Posterior vena cava (tissue), 2 donors: ENCODE measurements at places on chromosomes 4 and X. TPM values are rescaled to one million over a fixed set of nuclear protein-coding genes. Genes with fewer than 3 reads are reported as not detected.

The LRRC66 gene
- 0.65 TPM for total RNA-seq

GRCh38 chr4:52126966-52127365 is 75.9 kb downstream of the SPATA18 start:
- DNase-seq, result no peak

DNA sequence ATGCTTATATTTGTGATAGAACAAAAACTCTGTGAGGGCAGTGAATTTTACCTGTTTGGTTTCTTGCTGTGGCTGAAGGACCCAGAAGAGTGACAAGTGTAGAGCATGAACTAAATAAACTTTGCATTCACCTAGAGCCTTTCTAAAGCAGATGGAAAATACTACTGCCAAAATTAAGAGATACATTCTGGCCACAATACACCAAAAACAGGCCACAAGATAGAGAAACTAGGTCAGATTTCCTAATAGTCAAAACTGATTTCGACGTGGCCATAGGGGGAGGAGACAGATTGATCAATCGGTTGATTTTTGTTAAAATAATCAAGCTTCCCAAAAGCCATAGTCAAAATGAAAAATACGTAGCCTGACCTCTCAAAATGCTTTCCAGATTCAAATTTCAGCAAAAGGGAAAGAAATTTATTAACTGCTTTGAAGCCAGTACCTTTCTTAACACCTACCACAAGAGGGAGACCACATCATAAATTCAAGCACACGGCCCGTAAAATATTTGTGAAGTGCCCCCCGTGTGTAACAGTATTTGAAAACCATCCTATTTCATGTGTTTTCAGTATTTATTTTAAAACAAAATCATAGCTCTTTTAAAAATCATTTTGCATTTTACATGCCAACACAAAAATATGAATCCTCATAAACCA is 132.4 kb downstream of the CORIN start:
- DNase-seq, result no peak

DNA sequence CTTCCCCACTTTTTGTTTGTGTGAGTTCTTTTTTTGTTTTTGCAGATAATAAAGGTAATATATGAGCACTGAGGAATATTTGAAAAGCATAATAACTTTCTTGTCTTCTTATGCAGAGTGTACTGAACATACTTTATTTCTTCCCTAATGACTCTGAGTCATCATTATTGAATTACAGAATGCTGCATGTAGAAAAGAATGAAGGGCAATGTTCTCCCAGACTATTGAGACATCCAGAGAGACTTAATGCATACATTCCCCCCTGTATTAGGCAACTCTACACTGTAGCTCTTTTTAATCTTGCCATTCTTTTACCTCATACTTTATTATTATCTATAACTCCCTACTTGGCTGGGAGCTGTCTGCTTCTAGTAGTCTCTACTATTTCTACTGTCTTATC is 240.5 kb upstream of the ANKRD50 start:
- no peak for DNase-seq

DNA sequence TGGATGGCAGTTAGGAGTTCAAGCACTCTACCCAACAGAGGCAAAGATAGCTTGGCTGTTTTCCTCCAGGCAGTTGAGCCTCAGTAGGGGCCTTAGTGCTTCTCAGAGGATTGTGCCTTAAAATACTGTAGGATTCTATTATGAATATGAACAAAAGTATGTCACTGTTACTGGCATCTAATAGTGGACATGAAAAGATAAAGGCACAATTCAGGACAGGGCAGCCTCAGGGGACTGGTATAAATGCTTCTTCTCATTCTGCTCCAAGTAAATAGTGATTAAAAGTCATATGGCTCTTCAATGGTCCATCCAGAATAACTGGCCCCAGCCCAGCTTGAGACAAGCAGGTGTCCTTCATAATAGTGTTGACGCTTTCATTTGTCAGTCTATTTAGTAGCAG is 17.7 kb downstream of the COL4A6 start:
- no peak for DNase-seq

- DNase-seq, result no peak
These were observed 7.1 kb downstream of the NHSL2 start for GRCh38 chrX:71917621-71918343.
